ENCODE measurements at places on chromosomes 6 and 20. TPM values are rescaled to one million over a fixed set of nuclear protein-coding genes. Genes with fewer than 3 reads are reported as not detected.

VGLL2 gene
- not detected for total RNA-seq

NKAIN2 gene
- not detected for total RNA-seq

DNAH8 gene
- 0.03 TPM for total RNA-seq

LHFPL5 gene
- total RNA-seq, result 0.26 TPM

PNLDC1 gene
- 0.74 TPM for total RNA-seq

CST2 gene
- not detected for total RNA-seq

DNA sequence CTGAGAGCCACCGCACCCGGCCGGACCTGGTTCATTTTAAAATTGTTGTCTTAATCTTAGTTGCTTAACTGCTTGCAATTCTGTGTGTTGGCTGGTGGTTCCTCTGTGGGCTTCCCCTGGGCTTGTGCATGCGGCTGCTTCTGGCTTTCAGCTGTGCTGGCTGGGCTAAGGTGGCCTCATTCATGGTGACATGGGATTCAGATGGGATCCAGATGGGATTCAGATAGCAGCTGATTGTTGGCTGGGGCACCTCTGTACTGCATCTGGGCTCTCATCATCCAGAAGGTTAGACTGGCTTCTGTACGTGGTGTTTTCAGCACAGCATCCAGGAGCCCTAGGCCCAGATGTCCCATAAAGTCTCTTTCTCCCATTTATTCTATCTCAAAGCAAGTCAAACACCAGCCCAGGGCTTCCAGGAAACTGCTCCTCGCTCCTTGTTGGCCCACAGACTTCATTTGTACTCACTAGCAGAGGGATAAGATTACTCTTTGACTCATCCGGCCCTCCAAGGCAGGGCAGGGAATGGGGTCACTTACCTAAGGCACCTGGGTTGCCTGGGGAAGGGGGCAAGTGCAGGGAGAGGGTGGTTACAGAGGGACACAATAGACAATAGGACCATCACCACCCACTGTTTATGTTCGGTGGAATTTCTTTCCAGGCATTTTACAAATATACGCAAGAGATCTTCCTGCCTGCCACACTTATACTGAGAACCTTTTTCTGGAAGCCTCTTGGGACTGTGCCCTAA, 10.2 kb upstream of the PEDS1 start:
- ATAC-seq, result no peak

DNA sequence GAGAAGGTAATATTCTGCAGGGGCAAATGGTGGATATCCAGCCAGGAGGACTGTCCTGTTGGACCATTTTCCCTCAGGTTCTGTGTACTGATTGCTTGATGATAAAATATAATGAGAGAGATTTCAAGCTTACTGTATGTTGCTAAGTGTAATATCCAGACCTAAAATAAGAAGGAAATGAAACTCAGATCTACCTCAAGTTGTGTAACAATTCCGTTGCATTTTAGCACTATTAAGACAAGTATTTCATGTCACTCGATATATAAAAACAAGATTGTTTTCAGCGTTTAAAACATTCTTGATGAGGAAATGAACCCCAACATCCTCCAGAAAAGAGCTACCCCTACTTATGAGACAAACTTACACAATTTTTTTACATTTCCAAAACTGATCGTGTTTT, 57.2 kb downstream of the RGS17 start:
- no peak for ATAC-seq

DNA sequence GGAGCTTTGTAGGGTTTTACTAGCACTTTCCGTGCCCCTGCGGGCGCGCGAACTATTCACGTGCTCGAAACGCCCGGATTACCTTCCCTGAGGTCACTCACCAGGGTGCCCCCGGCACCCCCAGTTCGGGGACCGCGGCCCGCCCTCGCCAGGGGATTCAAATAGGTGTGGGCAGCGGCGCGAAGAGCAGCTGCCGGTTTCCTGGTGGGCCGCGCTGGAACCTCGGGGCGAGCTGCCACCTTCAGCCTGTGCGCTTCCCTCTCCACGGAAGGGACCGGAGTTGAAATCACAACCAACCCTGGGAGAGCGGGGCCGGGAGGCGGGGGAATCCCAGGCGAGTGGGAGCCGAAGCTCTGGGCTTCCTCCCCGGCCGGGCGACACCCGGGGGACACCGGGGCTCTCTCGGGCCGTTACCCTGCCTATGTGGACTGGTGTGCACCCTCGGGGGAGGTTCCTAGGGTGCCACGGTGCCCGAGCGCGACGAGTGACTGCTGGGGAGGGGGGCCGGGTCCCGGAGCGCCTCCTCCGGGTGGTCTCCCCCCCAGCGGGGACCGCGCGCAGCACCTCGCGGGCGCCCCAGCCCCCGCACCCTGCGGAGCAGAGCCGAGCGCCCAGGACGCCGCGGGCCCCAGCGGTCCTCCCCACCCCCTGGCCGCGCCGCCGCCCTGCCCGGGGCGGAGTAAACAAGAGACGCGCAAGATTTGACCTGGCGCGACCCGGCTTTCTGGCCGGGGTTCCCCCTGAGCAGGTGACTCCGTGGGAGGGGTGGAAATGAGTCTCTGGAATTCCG, 2.1 kb upstream of the HIVEP2 start:
- peak; percentile 58 for ATAC-seq

- no peak for ATAC-seq
Measured at GRCh38 chr20:47361057-47361915, 4.8 kb upstream of the ZMYND8 start.

- ATAC-seq, result no peak
Measured at GRCh38 chr6:21596145-21596948, 2.8 kb downstream of the SOX4 start.

DNA sequence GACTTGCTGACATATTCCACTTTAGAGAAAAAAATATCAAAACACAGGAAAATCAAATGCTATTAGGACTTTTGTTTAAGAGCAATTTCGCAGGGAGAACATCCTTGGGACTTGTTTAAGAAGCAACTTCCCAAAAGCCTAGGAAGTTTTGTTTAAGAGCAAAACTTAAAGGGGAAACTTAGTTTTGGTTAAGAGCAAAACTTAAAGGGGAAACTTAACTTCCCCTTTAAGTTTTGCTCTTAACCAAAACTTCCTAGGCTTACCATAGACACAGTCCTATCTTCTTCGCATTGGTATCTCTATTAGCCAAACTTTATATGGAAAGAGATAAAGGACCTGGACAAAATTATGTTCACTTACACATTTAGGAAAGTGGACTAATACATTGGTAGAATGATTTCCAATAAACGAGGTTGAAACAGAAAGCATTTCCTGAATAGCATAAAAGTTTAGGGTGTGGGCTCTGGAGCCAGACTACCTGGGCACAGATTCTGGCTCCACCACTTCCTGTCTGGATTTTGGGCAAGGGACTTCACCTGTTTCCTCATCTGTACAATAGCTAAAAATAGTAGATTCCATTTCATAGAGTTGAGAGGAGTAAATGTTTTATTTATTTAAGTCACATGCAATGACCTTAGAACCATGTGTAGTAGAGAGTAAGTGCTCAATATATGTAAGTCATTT, 15.7 kb downstream of the PAQR8 start:
- no peak for ATAC-seq

DNA sequence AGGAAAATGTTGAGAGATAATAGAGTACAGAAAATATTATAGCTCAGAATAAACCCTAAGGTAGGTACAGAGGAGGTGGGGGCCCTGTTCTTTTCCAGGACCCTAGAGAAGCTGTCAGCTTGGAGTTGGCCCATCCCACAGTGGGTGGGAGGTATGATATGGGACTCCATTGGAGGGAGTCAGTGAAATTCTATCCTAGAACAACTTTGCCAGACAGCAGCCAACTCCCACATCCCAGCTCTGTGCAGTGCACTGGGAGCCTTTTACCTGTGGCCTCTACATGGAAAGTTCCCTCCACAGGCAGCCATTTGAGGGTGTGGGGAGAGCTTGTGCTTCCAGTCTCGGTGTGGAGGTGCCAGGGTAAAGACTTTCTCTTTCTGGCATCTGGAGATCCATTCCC, 36.8 kb upstream of the CLIC5 start:
- no peak for ATAC-seq

GRCh38 chr6:142886431-142887170, 58.4 kb downstream of the HIVEP2 start:
- peak; percentile 32 for ATAC-seq

DNA sequence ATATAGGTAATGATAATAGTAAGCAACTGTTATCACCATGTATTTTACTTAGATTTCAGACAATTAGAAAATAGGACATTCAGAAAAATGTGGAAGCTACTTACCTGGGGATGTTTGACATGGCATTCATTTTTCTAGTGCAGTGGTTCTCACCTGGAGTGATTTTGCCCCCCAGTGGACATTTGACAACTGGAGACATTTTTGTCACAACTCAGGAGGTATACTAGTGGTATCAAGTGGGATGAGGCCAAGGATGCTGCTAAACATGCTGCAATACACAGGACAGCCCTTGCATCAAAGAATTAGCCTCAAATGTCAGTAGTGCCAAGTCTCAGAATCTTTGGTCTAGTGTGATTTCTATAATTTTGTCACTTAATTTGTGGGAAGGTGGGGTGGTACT, 36.1 kb downstream of the NUS1 start:
- no peak for ATAC-seq

DNA sequence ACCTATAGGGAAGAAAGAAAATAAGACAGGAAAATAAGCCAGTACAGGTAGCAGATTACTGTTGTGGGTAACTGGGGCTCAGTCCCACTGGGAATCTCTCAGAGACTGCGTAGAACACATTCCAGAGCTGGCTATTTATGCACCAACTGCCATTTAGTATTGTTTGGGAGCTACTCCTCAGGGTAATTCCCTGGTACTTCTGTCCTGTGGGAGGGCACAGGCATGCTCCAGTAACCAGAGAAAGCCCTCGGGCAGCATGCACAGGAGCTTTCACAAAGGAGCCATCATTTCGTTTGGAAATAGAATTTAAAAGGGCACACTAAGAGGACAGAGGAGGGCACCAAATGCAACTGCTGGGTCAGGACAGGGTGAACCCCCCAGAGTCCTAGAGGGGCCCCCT, 148.0 kb upstream of the LRFN2 start:
- ATAC-seq, result no peak

- ATAC-seq, result no peak
Measured at GRCh38 chr6:10837622-10837994, 731 bp downstream of the MAK start.

- peak; percentile 34 for ATAC-seq
Measured at GRCh38 chr20:58852543-58853271, at the start of gene GNAS. Gene GNAS, plus strand, starts transcription at chr20:58852716.

GRCh38 chr6:170024940-170025339, 265.9 kb downstream of the DLL1 start:
- no peak for ATAC-seq

DNA sequence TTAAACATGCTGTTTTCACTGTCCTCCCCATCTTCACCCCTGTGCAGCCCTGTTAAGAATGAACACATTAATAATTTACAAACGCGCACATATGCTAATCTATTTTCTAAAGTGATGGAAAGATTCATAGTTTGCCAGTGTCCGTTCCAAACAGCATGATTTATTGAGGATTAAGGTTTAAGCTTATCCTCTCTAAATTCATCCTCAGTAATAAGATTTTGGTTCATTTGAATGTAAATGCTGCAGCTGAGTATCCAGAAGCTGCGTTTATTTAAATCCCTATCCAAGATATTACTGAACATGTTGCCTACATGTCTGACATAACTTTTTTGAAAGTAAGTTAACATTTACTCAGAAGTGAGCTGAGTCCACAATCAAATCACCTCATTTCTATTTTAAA, 42.8 kb upstream of the FAM135A start:
- ATAC-seq, result no peak

DNA sequence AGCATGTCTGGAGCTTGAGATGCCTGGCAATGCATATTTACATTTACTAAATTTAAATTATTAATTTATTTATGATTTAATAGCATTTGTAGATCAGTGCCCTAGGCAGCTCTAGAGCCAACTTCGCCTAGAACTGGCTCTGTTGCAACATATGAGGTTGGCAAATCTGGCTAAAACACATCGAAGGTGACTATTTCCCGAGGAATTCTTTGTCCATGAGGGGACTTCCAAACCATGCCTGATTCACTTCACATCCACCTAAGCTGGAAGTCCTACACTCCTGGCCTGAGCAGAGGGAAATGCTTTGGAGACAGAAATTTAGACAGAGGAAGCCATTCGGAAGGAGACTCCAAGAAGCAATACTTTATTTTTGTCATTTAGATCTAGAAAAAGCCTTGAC, 211.0 kb upstream of the ARG1 start:
- no peak for ATAC-seq

- peak; percentile 77 for ATAC-seq
Measured at GRCh38 chr6:151498327-151498726, 4.5 kb downstream of the CCDC170 start.

GRCh38 chr6:118656847-118657451, 5.6 kb upstream of the CEP85L start:
- ATAC-seq, result peak; percentile 66

GRCh38 chr20:18359854-18360253, 71.5 kb downstream of the ZNF133 start:
- no peak for ATAC-seq

DNA sequence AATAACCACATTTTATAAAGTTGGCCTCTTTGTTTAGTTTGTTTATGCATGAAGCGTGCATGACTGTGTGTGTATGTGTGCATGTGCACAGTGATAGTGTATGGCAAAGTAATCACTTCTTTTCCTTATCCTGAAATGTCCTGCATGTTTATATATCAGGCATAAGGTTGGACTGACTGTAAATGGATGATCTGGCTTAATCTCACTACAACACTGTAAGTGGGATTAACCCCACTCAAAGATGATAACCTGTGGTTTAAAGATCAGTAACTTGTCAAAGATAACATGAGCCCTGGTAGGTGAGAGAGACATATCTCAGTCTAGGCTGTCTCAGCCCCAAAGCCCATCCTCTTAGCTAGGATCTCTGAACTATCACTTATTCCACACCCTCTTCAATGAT, 376.6 kb upstream of the TSHZ2 start:
- no peak for ATAC-seq

DNA sequence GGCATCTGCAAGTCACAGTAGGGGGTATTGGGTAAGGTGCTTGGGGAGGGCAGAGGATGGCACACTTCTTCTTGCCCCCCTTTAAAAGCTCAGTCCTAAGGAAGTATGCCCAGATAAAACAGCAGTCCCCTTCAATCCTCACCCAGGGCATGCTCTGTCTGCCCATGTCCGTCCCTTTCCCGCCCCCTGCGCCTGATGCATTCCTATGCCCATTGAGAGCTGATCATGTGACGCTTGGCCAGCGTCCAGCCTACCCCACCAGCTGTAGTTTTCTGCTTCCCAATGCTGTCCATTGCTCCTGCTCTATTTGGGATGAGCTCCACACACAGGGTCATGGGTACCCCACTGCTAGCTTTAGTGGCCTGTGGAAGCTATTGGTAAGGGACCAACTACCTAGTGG, 8.3 kb downstream of the SIGLEC1 start:
- no peak for ATAC-seq

DNA sequence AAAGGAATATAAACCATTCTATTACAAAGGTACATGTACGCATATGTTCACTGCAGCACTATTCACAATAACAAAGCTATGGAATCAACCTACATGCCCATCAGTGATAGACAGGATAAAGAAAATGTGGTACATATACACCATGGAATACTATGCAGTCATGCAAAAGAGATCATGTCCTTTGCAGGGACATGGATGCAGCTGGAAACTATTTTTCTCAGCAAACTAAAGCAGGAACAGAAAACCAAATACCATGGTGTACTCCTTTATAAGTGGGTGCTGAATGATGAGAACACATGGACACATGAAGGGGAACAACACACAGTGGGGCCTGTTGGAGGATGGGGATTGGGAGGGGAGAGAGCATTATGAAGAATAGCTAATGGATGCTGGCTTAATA, 104.6 kb upstream of the CENPW start:
- no peak for ATAC-seq
